CD4-positive, alpha-beta T cell treated with Interleukin-10 for 1 hour (primary cell): ENCODE measurements at places on chromosomes 3 and 15.

DNA sequence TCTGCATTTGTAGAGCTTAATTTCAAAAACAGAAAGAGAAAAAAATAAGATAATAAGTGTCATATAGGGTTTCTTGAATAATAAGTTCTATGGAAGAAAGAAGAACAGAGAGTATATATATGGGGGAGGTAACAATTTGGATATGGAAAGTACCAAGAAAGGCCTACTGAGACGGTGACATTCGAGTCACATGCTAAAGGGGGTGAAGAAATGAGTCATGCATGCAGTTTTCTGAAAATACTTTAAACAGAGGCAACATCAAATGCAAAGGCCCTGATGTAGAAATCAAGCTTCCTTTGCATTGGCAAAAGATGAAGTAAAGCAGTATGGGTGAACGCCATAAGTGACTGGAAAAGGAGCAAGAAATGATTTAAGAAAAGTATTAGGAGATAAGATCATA is 371.6 kb upstream of the ZNF385D start:
- no peak for DNase-seq

DNA sequence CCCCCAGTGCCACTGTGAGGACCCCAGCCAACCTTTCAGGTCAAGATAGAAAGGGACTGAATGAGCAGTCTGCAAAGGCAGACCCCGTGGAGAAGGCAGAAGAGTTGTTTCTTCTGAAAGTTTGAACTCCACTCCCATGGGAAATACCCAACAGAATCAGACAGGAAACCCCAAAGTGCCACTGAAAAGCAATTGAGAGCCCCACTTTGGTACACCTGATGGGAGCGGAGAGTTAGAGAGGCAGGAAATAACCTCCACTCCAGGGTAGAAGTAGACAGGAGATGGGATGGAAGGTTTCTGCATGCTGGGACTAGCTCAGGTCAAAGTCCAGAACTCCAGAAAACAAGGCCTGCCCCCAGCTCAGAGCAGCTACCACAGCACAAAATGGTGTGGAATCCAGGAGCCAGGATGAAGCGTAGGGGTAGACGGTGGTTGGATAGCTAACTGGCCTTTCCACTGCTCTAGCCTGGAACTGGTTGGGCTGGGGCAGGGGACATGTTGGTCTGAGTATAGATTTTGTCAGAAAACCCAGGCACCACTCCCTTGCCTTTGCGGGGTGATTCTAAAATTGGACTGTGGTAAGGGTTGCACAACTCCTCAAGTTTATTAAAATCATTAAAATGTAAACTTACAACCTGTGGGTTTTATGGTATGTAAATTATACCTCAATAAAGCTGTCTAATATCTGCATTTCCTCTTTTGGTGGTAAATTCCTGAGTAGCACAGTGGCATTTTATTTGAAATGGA is 1.9 kb upstream of the RAB43 start:
- peak; percentile 46 for DNase-seq

DNA sequence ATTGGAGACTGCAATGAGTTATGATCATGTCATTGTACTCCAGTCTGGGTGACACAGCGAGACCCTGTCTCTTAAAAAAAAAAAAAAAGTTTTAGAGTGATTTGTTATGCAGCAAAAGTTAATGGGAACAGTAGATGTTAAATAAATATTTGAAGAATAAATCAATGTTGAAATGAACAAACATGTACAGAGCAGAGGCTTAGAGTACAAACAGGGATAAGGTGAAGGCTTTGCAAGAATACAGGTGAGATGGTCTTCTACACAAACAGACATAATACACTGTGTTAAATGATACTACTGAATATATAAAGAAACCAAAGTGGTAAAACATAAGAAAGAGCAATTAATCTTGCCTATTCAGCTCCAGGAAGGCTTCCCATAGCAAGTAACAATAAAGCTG is 265.4 kb downstream of the CNTN3 start:
- no peak for DNase-seq

DNA sequence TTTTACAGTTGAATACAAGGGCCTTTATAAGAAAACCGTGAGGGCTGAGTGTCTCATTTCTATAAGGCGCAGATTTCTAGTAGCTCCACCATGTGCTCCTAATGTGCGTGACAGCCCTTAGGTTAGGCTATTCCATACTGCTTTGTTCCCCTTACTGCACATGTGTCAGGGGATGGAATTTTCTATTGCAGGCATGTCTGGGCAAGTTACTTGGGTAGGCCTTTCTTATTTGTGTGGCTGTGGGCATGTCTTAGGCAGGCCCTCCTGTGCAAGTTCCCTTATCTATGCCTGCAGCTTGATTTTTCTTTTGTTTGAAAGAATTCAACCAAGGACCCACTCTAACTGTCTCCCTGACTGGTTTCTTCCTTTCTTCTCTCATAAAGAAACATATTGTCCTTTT is 434.2 kb upstream of the CNTN3 start:
- DNase-seq: no peak

- DNase-seq: no peak
Observed at GRCh38 chr3:179083977-179084376, 12.4 kb upstream of the ZMAT3 start.

DNA sequence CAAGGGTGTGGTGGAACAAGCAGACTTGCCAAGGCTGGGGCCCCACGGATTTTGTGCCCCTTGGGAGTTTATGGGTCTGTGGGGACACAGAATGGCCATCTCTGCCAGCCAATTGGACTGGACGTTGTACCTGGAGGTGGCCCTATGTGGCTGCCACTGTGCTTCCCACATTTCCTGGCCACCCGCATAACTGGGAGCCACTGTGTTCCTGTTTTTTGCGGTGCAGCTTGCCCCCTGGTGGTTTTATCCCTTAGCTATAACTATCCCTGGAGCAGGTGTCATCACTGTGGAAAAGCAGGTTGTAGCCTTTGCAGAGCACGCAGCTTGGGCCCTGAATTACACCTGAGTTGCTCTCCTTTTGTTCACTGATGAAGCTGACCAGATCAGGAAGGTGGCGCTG is 306.3 kb downstream of the ZPLD1 start:
- no peak for DNase-seq

GRCh38 chr3:43786526-43787305 is 96.0 kb downstream of the ABHD5 start:
- DNase-seq: no peak

GRCh38 chr3:34020726-34021680 is 222.6 kb downstream of the PDCD6IP start:
- DNase-seq: no peak

GRCh38 chr3:196772102-196772501 is 32.4 kb downstream of the PAK2 start:
- DNase-seq: no peak

DNA sequence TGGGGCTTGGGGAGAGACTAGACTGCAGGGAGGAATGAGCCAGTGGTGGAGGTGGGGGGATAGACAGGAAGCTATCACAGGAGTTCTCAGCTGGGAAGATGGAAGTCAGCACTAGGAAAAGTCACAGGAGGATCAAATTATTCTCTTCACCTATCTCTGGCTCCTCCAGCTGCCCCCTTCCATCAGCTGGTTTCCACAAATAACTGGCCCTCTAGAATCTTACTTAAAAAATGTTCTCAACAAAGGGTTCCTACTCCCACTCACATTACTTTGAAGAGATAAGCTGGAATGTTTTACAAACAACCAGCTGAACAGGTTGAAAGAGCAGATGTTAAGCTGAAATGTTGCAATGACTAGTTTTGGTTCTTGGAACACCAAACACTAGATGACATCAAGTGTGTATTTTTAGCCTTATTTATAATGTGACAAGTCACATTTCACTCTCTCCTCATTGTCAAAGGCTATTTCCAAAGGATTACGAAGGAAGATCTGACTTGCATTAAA is 102.7 kb upstream of the AADACL2 start:
- DNase-seq: no peak

GRCh38 chr3:52143616-52144015 is 10.6 kb downstream of the POC1A start:
- DNase-seq: no peak

GRCh38 chr15:77409259-77410156 is 10.4 kb downstream of the PEAK1 start:
- DNase-seq: peak; percentile 40

DNA sequence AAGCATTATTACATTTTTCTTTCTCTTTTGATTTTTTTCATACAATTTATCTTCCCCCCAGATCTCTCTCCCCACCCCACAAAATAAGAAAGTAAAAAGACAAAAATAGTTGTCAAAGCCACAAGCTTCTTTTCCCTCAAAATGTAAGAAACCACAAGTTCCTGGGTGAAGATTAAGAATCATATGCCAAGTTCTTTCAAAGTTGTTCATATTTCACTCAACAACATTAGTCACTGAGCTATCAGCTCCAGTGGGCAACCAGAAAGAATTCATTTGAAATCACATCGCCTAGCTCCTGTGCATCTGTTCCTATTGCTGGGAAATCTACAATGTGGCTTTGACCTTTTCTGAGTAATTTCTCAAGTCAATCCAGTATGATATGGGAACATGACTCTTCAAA is 681.6 kb upstream of the ARPP21 start:
- no peak for DNase-seq

- no peak for DNase-seq
Observed at GRCh38 chr15:34206011-34206410, 3.9 kb downstream of the KATNBL1 start.

DNA sequence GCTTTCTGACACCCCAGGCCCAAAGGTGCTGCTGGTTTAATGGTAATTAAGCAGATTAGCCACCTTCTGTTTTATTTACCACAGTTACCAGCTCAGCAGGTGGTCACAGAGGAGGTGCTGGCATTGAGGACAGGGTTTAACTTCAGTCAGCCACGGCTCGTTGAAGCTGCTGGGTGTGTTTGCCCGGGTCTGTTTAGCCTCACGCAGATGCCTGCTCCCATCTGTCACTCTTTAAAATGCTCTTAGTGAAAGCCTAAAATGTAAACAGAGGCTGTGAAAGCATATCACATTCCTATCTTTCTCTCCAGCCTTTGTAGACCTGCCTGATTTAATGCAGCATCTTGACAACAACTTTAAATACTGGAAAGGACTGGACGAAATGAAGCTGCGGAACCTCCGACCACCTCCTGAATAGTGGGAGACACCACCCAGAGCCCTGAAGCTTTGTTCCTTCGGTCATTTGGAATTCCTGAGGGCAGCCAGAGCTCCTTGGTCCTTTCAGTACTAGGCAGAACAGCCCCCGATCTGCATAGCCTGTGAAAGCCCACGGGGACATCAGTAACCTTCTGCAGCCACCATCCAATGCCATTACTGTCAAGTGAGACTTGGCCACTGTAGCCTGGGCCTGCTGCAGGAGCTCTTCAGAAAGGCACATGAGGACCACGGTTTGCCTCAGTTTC is 156.0 kb downstream of the PDE8A start:
- DNase-seq: no peak

DNA sequence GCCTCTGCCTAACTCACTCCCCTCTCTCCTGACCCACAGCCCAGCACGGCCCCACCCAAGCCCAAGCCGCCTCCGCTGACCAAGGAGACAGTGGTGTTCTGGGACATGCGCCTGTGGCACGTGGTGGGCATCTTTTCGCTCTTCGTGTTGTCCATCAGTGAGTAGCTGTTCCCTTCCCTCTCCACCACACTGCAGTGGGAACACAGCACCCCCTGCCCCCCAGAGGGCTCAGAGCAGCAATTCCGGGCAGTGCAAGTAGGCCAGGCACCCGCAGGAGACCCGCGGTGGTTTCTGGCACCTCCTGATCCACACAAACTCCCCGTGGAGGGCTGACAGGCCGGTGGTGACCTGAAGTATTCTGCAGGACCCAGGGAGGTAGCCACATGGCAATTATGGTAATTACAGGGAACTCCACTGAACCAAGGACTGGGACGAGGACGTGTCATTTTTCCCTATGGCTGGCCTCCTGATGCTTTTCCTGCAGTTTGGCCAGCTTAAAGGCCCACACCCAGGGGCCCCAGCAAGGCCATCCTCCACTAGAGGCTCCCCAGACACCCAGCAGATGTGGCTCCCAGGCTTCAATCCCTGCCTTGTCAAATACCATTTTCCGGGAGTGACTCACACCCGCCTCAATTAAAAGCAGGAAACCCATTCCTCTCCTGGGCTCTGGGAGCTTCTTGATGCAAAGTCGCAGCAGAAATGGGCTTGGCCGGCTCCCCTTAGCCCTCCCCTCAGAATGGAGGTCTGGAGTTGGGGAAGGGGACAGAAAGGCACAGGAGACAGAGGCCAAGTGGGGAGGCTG is 4.8 kb downstream of the TMIE start:
- no peak for DNase-seq

- DNase-seq: no peak
Observed at GRCh38 chr15:76267077-76267476, 44.2 kb downstream of the ETFA start.

GRCh38 chr3:79848876-79849275 is 81.1 kb upstream of the ROBO1 start:
- no peak for DNase-seq

- no peak for DNase-seq
Observed at GRCh38 chr15:68186671-68187397, 18.3 kb downstream of the CALML4 start.

DNA sequence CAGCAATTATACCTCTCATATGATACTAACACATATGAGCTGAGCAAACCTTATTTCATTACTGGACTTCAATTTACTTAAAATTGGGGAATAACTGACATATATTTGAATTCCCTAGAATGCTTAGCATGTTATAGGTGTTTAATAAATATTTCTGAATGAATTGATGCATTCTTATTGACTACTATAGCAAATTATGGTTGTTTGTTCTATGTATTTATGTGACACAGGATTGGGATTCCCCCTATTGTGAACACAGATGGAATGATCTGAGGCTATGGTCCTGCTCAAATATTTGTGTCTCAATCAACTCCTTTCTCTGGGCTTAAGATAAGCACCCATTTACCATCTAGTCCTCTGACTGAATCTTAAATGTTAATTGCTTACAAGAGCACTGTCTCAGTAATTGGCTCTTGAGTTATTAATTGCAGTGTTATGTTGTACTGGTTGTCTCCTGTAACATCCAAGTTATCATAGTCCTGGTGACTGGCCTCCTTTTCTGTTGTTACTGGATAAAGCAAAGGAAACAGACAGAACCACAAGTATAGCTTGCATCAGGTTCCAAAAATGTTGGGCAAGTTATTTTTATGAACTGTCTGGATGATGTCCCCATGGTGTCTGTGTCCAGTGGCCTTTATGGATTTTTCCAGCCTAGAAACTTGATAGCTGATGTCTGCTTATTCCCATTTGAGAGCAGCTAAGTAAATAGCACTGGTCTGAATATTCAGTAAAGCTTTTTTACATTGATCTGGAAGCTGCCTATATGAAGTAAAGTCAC is 2.3 kb upstream of the UACA start:
- DNase-seq: no peak

DNA sequence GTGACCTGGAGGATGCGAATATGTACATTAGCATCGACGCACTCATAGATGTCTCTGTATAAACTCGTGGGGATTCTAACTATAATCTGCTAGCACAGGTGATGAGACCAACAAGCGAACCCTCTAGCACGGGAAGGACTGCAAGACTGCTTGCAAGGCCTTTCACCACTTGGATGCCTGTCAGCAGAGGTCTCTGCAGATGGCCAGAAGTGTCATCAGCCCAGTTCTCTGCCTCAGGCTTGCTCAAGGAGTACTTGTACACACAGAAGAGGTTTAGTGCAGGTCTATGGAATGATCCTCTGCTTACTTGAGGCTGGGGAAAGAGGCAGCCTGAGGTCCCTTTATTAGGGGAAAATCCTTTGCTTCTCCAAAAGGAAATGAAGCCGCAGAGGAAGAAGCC is 48.1 kb downstream of the EDEM1 start:
- no peak for DNase-seq

GRCh38 chr15:75215107-75216004 is 13.7 kb downstream of the C15orf39 start:
- DNase-seq: no peak
